ENCODE measurements at places on chromosomes 11 and 22.

GRCh38 chr11:10390375-10390774, 64.7 kb upstream of the AMPD3 start:
- no peak for DNase-seq

DNA sequence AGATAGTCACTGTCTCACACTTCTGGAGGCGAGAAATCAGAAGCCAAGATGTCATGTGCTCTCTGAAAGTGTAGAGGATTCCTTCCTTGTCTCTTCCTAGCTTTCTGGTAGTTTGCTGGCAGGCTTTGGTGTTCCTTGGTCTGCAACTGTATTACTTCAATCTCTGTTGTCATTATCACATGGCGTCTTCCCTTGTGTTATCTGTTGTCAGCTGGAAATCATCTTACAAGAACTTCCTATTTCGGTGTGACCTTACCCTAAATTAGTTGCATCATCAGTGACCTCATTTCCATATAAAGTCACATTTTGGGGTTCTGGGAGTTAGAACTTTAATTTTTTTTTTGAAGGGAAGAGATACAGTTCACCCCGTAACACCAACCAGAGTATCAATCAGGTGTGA, 3.3 kb upstream of the LIN7C start:
- DNase-seq = no peak

DNA sequence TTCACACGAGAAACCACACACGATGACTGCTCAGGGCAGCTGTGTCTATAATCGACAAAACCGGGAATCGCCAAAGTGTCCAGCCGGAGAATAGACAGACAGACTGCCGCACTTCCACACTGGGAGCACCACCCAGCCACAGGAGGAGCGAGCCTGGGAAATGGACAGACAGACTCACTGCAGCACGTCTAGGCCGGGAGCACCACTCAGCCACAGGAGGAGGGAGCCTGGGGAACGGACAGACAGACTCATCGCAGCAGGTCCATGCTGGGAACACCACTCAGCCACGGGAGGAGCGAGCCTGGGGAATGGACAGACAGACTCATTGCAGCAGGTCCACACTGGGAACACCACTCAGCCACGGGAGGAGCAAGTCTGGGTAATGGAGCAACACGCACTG, 137.2 kb downstream of the BRD1 start:
- DNase-seq = no peak

DNA sequence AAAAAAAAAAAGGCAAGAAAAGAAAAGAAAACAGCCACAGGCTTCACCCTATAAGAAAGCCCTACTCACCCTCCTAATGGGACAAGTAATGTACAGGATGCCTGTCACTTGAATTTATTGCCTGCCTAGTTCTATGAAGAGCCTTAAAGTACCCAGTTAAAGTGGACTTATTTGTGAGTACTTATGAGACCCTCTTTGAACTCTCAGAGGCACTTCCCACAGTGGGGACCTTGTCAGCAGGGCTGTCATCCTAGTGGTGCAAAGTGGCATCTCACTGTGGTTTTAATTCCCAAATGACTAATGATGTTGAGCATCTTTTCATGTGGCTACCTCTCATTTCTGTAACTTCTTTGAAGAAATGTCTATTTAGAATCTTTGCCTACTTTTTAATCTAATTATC, 41.8 kb upstream of the BARX2 start:
- DNase-seq = peak; percentile 65

DNA sequence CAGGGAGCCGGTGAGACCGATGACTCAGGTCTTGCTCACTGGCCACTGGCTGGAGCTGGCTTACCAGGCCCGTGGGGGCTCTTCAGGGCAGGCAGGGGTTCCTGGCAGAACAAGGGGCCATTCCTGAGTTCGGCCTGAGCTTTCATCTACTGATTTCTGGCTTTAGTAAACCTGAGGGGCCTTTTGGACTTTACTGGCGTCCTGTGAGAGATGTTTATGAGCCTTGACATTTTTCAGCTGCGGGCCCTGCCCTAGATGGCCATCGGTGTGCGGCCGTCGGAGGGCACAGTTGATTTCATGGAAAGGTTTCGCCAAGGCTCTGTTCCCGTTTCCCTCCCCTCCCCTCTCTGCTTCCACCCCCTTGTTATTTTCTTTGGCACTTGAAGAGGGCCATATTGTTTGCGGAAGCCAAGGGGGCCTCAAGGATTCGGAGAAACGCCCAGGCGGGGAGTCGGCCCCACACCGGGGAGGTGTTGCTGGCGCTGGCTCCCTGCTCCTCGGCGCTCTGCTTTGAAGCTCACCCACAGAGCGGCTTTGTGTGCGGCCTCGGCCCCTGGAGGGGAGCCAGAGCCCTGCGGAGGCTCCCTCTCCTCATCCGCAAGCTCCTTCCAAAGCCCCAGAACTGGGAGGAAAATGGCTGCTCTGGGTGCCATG, 17.7 kb downstream of the ELF5 start:
- DNase-seq = no peak

- no peak for DNase-seq
Measured at GRCh38 chr11:70501051-70501901, 102.9 kb downstream of the CTTN start.

DNA sequence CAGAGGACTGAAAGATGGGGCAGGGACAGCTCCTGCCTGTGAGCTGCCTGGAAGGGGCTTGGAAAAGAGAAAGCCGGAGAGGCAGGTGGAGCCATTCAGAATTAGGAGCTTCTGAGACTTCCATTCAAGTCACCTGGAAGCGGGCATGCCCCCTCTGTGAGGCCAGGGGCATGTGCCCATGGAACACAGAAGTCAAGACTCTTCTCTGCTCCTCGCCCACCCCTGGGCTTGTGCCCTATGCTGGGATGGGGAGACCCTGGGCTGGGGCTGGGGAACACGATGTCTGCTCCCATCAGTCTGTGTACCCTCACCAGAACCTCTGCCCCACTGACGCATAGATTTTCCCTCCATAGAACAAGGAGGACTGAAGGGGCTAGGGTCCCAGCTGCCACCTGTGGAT, 372.0 kb downstream of the SHANK2 start:
- no peak for DNase-seq

DNA sequence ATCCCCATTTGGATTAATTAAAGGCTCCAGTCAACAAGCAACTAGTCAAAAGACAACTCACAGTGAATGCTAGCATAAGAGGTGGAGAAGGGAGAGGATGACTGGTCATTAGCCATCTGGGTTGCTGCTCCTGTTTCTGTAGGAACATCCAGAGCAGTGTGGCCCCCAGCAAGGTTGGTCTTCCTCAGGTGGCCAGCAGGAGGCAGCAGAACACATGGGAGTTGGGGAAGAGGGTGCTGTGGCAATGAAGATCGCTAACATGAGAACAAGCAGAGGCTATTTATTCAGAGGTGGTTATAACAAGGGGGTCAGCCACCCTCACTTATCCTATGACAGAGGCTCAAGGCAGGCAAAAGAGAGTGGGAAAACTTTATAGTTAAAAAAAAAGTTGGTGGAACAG, 21.3 kb downstream of the IZUMO1R start:
- peak; percentile 38 for DNase-seq

- peak; percentile 54 for DNase-seq
Measured at GRCh38 chr11:65744026-65744698, 23.6 kb upstream of the RNASEH2C start.

DNA sequence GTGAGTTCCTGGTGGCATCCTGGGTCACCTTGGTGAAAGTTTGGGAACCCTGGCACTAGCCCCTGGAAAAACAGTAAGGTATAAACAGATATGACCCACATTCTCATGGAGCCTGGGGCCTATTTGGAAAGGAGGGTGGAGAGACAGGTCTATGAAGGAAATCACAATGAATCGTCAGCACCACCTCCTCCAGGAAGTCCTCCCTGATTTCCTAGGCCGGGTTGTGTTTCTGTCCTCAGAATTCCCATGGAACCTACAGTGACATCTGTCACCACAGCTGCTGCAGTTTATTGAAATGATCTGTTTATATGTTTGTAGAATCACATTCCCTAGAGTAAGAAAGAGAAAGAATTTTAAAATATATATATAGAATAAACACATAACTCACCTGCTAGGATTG, 71.8 kb upstream of the ASPHD2 start:
- DNase-seq = no peak

DNA sequence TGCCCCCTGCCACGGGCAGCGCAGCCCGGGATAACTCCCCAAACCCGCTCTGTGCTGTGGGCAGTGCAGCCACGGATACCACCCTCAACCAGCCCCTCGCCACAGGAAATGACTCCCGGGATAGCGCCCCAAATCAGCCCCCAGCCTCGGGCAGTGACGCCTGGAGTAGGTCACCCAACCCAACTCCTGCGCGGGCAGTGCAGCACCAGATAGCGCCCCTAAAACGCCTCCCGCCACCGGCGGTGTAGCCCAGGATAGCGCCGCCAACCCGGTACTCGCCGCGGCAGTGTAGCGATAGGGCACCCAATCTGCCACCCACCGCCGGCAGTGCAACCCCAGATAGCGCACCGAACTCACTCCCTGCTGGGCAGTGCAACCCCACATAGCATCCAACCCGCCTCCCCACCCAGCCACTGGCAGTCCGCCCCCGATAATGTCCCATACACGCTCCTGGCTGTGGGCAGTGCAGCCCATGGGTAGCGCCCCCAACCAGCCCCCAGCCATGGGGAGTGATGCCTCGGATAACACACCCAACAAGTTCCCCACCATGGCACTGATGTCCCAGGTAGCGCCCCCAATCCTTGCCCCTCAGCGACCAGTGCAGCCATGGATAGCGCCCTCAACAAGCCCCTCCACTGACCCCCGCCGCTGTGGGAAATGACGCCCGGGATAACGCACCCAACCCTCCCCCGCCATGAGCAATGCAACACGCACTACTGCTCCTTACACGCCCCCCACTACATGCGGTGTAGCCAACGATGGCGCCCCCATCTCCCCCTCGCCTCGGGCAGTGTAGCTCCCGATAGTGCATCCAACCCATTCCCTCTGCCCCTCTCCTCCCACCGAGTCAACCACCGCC, 1.5 kb downstream of the RFPL2 start:
- no peak for DNase-seq

DNA sequence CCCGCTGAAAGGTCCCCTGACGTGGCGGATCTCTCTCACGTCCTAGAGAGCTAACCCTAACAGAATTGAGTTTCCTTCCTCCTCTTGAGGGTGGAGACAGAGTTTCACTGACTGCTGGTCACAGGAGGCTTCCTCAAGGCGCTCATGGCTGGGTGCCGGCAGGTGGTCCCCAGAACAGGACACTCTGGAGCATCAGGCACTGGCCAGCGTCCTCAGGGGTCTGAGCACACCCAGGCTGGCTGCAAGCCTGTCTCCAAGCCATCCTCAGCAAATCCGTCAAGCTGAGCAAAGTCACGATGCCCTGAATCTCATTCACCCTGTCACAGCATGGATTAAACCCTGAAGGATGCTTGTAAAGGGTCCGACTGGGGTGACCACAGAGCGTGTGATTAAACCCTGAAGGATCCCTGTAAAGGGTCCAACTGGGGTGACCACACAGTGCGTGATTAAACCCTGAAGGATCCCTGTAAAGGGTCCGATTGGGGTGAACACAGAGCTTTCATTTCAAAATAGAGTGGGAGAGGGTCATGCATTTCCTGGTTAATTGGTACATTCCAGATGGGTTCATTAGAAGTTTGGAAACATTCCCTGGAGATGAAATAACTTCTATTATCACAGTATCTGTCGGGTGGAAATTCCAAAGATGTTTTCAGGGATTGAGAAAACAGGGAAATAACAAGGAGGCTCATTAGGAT, 473.0 kb downstream of the BRD1 start:
- DNase-seq = no peak

DNA sequence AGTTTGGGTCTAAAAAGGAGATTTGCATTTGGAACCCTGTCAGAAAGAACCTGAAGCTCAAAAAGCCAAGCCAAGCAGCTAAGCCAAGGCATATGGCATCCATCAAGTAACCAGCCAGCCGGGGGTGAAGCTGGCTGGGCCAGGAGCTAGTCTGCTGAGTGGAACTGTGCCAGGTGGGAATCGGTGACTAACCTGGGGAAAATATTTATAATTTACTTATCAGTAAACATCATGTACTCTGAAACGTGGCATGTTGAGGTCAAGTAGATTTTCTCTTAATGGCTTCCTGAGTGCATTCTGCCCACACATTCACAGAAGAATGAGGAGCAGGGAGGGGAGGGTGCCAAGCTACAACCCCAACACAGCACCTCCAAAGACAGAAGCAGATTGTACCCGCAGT, 70.5 kb upstream of the SESN3 start:
- no peak for DNase-seq

DNA sequence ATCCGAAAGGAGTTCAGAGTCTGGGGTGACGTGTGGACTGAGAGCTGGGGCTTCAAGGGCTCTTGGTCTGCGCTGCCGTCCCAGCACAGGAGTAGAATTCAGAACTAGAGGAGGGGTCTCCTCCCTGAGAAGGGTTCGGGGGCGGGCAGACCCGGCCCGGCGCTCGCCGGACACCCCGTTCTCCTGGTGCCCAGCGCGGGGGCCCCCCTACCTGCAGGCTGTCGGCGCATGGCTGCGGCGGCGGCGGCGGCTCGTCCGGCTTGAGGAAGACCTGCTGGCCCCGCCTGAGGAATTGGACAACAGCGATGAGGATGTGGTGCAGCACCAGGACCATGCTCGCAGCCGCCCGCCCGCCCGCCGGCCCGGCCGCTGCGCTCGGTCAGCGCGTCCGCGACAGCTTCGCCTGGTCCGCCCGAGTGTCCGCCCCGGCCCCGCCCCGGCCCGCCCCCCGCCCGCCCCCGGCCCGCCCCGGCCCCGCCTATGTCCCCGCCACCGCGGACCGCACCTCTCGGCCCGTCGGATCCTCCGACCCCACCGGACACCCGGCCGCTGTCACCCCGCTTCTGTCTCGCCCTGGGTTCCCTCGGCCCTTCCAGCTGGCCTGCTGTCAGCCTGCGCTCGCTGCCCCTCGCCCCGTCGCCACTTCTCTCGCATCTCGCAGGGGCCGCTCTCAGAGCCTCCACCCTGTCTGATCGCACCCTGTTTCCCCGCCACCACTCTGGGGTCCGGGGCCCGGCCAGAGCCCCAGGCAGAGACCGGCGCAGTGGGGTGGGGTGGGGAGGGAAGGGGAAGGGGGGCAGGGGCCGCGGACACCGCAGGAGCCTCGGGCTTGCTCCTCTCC, 32.0 kb downstream of the PDE2A start:
- peak; percentile 57 for DNase-seq

DNA sequence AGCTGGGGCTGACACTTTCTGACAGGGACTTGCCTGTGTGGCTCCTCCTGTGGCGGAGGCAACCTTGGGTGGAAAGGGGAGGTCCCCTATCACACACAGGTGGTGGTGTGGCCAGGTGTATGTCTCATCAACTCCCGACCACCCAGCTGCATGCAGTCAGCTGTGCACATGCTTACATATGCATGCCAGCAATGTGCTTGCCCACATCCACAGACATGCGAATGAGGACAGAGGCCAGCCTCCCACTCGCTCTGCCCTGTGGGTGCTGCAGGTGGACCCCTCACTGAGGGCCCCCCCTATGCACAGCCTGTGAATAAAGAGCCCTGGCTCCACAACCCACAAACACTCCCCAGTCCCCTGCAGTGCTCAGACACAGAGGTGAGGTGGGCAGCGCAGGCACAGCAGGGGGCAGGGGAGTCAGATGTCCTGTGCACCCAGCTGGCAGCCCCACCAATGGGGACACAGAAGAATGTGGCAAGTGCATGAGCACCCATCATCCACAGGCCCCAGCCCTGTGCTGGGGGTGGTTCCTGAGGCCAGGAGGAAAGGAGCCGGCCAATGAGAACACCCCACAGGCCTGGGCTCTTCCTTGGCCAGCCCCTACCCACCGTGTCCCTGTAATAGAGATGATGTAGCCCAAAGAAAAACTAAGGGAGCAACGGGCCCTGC, 9.5 kb downstream of the GNB1L start:
- DNase-seq = no peak
